ENCODE measurements at places on chromosomes 4 and X.

GRCh38 chr4:185734214-185734613 lies 77.8 kb downstream of the SORBS2 start:
- no peak for DNase-seq

GRCh38 chrX:105302246-105302645 lies 81.8 kb upstream of the TEX13A start:
- DNase-seq: no peak

DNA sequence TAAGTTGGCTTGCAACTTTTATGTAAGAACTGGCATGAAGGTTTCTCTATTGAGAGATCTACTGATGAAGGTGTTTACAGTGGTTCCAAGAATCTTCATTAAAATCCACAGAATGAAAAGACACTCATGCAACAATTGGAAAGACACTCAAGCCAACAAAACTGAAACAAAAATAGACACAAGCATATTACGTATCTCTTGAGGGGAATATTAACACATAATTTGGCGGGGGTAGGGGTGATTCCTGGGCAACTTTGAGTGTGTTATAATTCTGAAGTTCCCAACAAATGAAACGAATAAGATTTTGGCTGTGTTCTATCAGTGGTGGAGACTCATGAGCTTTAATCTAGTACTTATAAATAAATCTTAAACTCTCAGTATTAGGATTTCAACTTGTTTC lies 75.1 kb downstream of the SPATA18 start:
- DNase-seq: no peak

- DNase-seq: no peak
These were observed 340 bp downstream of the HNRNPD start for GRCh38 chr4:82373486-82373815.

Data from fibroblast of skin of left quadriceps (primary cell).